B cell (primary cell): ENCODE measurements at places on chromosomes 7 and 10. TPM values are rescaled to one million over a fixed set of nuclear protein-coding genes. Genes with fewer than 3 reads are reported as not detected.

DNA sequence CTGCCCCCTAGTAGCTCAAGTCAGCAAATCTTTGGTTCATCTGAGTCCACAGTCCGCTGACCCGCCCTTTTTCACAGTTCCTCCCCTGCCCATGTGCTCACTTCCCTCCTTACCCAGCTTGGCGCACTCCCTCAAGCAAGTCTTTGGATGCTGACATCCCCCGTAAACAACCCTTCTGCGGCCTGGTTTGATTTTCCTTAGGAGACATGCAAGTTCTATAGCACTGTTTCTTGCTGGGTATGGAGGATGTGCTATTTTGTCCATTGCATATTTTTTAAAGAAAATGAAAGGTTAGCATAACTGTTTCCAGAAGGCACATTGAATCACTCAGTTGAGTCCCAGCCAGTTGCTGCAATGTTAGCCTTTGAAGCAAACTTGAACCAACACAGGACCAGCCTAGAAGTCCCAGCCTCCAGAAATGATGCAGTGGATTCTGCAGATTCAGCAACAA is 38.2 kb downstream of the HTRA1 start:
- no peaks in the 10 kb centered on the region for H3K36me3 ChIP-seq
- H3K4me3 ChIP-seq: no peak overlapping the region
- no peaks in the 10 kb centered on the region for H3K4me1 ChIP-seq

DNA sequence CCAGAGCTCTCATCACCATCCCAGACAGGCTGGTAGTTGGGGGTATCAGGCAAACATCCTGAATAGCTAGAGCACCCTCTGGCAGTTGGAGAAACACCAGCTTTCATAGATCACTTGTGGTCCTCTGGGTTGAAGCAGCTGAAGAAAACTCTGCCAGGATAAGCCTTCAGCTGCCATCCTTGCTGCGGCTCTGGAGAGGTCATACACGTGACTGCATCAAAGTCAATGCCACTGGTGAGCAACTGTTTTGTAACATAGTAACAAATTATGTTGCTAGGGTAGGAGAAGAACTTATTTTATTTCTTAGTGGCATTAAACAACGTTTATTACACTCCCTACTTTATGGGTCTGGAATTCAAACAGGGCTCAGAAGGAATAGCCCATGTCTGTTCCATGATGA is 19.2 kb upstream of the PANK1 start:
- no peaks in the 10 kb centered on the region for H3K4me1 ChIP-seq
- no peak for DNase-seq
- no peak overlapping the region for H3K4me3 ChIP-seq
- H3K27ac ChIP-seq: no peak overlapping the region
- H3K36me3 ChIP-seq: no peaks in the 10 kb centered on the region

DNA sequence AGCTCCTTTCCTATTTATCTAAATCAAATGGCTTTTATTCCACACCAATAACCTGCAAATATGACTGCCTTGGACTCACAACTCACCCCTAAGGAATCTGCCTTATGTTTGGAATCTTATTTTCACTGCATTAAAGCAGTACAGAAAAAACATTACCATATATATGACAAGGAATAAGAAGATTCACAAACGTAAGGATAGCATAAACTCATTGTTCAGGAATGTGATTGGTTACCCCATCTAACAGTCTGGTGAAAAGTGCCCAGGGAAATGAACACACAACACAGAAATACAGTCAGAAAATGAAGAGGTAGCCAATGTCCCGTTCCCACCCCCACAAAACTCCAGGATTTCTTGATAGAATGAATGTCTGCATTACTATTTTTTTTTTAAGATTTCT is 2.0 kb downstream of the PPP3CB start:
- no peak for DNase-seq
- no peaks in the 10 kb centered on the region for H3K27me3 ChIP-seq
- peak overlapping the region; percentile 89 for H3K27ac ChIP-seq

DNA sequence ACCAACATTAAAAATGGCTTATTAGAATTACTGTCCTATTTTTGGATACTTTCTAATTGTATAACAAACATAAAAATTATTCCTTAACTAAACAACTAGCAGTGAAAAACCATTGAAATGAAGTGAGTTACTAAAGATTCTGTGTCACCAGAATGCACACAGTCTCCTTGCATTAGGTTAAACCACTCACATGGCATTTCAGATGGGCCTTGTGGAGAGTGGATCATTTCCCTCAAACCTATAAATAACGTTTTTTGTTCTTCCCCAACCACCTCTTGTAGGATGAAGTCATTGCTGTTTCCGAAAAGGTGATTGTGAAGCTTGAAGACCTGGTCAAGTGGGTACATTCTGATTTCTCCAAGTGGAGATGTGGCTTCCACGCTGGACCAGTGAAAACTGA is 38.4 kb downstream of the ARID5B start:
- H3K27ac ChIP-seq: peak overlapping the region; percentile 92
- H3K4me3 ChIP-seq: no peak overlapping the region
- H3K36me3 ChIP-seq: peaks cover 25% of the 10 kb centered on the region
- no peaks in the 10 kb centered on the region for H3K27me3 ChIP-seq

DNA sequence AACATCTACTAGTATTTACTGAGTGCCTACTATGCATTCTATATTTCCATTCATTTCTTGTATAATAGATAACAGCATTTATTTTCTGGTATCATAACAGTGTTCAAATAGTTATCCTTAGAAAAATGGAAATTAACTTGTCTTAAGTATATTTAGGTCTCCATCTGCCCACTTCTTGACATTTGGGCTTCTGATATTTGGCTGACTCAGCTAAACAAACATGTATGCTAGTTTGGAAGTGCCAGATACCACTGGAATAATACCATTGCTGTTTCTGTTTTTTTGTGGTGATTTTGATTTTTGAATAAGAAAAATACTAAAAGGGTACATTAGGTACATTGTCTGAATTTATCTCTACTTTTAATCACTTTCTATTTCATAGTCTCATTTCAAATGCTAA is 169.2 kb downstream of the ST7 start:
- H3K4me3 ChIP-seq: no peak overlapping the region
- DNase-seq: no peak
- no peaks in the 10 kb centered on the region for H3K4me1 ChIP-seq
- H3K27ac ChIP-seq: no peak overlapping the region
- no peaks in the 10 kb centered on the region for H3K27me3 ChIP-seq

ATAD1 gene
- 41.5 and 44.9 TPM in 2 replicates for total RNA-seq

FAM171A1 gene
- total RNA-seq: 0.17 TPM in 1 of 2 replicates, not detected in the other

VGF gene
- total RNA-seq: 0.12 and 0.17 TPM in 2 replicates
